ENCODE measurements at places on chromosomes 5 and 9.

- no peak for DNase-seq
Measured at GRCh38 chr5:135826221-135826525, 8.3 kb upstream of the SLC25A48 start.

DNA sequence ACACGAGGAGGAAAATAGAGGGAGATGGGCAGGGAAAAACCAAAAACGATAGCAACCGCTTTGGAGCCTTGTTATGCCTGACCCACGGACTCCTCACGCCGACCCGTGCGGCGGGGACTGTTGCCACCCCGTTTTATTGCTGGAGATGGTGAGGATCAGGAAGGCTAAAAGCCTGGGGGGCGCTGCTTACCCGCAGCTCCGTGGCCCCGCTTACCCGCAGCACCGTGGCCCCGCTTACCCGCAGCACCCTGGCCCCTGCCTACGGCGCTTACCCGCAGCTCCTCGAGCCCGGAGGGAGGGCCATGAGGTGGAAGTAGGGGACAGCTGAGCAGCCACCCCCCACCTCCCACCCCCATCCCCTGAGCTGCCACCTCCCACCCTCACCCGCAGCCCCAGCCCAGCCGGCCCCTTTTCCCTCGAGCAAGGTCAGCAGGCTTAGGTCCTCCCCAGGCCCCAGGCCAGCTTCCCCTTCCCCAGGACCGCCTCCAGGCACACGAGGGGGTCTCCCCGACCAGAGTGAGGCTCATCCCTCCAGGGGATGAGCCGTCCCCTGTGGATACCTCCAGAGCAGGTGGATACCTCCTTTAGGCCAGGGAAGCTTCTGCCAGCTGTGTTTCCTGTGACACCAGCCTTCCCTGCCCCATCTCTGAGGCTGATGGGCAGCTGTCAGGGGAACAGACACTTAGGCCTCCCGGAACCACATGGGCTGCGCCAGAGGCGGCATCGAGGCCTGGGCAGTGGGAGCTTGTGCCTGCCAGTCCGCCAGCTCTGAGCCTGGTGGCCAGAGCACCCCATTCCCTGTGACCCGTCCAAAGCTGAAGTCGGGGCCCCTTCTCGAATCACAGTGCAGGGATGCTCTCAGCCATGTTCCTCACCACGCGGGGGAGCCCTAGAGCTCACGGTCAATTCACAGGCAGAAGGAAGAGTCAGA, 92.3 kb downstream of the LMX1B start:
- DNase-seq, result no peak

DNA sequence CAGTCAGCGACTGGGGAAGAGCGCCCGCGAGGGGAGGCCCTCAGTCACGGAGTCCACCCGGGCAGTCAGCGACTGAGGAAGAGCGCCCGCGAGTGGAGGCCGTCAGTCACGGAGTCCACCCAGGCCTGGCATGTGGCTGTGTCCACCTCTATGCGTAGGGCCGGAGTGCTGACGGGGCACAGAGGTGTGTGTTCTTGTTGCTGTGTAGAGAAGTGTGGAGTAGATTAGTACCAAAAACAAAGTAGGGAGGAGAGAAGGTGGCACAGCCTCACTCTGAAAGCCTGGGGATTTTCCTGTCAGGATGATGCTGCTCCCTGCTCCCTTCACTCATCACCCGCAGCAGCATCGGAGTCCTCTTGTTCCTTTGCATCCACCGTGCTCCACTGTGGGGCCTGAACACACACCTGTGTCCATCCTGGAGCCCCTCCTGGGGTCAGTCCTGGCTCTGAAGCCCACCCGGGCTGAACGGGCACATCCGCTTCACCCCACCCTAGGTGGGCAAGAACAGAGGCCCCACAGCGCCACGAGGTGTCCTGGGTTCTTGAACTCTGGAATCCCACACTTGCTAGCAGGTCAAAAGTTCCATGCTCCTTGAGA, 37.9 kb downstream of the AHRR start:
- no peak for DNase-seq

DNA sequence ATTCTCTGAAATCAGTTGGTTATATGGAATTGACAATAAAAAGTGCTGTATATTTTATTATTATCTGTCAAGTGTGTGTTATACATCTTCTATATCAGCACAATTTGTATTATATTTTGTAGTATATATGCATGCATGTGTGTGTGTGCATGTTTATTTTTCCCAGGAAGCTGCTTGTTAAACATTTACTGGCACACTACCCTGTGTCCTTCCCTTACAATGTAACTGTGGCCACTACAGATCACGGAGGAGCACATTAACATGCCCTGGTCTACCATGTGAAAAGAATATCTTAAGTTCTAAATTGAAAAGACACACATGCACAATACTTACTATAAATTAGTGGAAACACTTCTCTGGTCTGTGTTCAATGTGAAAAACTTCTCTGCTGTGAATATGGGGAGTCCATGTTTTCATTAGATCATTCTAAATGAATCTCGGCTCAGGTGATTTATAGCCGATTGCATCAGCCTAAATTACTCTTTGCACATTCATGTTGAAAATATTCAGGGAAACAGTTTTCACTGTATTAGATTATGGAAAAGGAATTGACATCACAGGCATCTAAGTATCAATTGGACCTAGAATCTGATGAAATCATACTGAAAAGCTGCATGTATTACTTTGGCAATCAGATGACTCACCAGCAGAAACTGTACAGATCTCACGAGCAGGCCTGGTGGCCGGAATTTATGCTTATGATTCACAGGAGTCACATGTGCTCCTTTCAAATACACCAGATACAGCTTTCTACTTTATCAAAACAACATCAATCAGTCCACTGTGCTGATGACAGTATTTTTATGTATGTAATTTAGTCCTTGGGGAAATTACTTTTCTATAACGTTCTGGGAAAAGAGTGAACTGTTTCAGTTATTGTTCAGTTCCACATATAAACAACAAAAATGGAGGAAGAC, 39.4 kb downstream of the LURAP1L start:
- DNase-seq, result peak; percentile 99

GRCh38 chr5:158869092-158869491, 230.6 kb downstream of the EBF1 start:
- DNase-seq, result no peak

DNA sequence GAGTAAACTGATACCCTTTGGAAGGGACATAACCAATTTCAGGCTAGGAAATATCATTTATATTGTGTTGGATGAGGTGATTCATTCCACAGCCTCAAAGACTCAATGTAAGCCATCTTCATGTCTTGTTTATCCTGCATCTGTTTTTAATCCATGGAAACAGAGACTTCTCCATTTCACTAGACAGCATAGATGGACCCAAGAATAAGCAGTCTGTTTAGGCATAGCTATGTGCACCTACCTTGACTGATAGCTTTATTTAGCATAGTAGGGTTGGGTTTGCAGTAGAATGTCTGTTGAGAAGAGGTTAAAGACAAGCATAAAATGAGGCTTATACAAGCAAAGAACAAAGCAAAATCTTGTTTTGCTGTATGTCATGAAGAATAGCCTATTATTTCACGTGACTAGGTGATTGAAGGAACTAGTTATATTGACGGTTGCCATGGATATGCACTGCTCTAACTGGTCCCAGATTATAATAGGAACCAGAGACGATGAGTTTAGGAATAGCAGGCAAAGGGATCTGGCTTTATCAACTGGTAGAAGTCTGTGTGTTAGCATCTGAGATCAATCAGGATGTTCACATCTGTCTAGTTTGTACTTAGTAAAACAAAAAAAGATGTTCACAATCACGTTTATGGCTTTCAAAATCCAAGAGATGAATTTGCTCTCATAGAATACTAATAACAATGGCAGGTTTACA, 154.8 kb upstream of the KLF9 start:
- DNase-seq, result no peak

DNA sequence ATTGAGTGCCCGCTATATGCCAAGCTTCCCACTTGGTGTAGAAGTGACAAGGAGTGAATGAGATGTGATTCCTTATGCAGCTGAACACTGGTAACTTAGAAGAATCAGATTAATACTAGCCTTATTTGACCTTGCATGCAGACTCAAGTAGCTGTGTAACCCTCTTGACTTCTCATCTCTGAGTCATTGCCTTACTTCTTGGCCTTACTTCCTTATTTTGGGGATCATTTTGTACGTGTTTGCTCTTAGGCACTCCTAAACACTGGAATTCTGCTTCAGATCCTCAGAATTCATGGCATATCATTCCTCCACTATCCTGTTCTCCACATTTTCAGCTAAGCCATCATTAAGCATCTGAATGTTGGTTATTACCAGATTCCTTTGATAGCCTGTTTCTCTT, 948.9 kb upstream of the ARRDC3 start:
- DNase-seq, result peak; percentile 42
